ENCODE measurements at places on chromosomes 3 and 15.

GRCh38 chr3:139561255-139561817 lies 21.8 kb upstream of the RBP1 start:
- DNase-seq, result no peak

DNA sequence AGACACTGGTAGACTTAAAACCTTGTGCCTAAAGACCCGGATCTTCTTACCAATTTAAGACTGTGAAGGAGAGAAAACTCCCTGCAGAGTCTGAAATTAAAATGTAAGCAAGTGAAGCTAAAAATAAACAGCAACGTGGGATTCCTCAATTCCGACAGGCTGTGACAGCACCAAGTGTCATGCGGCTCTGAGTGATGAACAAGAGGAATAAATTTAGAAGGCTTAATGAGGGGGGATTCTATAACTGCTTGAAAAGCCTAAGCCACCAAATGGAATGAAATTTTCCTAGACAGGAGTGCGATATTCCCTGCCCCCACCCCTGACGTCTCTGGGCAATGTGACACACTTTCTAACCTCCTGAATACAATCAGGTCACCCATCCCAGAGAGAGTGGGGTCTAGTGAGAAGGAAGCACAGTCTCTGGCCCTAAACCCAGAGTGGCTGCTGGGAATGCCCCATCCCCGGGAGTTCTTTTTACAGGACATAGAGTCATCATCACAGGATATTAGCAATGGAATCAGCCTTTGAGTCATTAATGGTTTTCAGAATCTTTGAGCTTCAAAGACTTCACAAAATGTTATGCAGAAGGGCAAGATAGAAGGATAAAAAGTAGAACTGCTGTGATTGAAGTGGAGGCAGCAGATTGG lies 114.3 kb downstream of the EDEM1 start:
- no peak for DNase-seq

DNA sequence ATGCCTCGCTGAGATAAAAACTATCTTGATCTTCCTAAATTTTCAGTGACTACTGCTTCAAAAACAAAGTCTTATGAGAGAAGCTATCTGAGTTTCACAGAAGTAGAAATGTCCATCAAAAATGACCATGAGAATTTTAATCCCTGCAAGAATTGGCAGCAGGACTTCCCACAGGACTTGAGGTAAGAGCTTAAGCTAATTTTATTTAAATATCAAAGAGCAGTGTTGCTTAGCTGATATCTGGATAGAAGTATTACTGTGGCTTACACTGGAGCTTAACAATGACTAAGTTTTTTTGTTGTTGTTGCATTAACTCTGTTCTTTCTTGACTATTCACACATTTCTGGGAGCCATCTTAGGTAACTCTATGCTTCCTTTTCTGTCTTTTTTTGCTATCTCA lies 60.8 kb upstream of the EPHA3 start:
- DNase-seq, result no peak

- DNase-seq, result no peak
Measured at GRCh38 chr15:89104172-89104564, 15.9 kb downstream of the ABHD2 start.

GRCh38 chr3:170330366-170330765 lies 27.1 kb upstream of the SKIL start:
- DNase-seq, result no peak

DNA sequence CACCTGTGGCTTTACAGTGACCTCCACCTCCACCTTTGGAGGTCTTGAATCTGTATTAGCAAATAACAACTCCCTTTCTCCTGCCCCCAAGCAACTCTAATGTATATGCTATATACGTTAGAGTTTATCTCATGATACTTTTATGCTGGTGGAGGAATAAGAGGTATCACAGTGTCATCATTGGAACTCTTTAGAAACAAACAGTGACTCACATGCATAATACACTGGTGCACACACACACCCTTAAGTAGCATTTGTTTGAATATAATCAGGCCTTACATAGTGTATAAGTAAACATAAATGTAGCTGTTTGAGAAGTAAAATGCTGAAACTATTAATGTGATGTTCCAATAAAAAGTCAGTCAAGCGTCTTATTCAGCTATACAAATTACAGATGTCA lies 280.2 kb upstream of the C2CD4B start:
- no peak for DNase-seq

DNA sequence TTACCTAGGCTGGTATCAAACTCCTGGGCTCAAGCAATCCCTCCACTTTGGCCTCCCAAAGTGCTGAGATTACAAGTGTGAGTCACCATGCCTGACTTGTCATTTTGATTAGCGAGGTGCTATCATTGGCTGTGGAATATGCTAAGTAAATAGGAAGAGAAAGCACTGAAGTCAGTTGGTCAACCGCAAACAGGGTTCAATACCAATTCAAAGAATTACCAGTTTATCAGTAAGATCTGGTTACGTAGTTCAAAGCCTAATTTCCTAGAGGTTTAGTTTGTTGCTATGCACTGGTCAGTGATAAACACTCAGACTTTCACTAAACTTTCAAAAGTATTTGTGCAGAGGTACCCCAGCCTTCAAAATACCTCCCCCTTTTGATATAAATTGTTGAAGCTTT lies 29.5 kb downstream of the GLB1 start:
- DNase-seq, result no peak

DNA sequence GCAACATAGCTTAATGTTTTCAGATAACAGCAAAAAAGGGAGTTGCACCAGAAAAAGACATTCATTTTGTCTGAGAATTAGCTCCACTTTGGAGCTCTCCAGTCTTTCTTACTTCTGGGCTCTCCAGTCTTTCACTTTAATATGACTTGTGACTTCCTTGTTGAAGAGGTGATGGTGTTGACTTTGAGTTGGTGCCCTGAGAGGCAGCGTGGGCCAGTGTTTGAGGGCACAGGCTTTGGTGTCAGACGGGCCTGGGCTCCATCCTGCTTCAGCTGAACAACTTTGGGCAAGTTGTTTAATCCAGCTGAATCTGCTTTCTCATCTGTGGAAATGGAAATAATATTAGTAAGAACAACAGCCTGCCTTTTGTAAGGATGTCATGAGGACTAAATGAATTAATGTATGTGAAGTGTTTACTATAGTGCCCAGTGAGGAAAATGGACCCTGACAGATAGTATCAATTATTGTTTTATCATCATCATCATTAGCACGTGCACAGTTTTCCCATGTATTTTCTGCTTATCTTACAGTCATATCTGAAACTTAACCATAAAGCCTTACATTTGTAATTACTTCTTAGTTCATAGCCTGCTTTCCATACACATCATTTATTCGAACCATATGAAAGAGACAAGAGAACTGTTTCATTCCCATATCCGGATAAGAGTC lies 108.4 kb downstream of the PDE8A start:
- no peak for DNase-seq

- no peak for DNase-seq
Measured at GRCh38 chr3:195517030-195517429, 26.1 kb downstream of the PPP1R2 start.

DNA sequence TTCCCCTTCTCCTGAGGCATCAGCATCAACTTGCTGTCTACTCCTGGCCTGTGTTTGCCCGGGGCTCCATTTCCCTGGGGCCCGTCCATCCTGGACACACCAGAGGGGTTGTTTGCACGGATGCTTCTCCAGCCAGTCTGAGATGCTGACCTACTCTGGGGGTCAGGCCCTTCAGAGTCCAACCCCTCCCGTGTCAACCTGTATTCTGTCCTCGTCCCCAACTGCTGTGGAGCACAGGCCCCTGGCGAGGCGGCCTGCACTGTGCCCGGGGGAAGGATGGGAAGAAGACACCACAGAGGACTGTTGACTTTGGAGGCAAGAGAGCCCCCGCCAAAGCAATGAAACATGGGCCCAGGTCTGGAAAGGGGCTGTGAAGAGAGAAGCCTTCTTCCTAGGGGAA lies 25.8 kb downstream of the ALS2CL start:
- no peak for DNase-seq

DNA sequence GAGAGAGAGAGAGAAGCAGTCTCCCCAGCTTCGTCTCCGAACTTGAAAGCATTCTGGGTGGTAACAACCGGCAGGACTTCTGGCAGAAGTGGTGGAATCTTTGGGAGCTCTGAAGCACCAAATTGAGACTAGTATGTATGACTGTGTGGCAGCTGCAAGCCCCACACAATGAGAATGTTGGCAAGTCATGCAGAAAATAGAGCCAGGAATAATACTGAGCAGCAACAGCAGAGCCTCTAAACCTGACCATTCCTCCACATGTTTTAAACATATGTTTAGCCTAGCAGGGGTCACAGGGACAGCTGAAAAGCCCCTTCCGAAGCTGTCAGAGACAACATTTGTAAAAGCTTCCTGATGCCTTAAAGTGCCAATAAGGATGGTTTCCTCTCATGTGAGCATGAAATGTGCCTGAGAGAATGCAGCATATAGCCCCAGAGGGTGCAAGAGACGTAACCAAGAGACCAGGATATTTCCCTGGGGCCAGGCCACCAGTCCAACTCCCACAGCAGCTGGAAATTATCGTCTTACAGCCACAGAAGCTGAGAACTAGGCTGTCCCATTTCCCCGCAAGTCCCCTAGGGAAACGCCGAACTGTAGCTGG lies 178.6 kb upstream of the CCDC54 start:
- no peak for DNase-seq

DNA sequence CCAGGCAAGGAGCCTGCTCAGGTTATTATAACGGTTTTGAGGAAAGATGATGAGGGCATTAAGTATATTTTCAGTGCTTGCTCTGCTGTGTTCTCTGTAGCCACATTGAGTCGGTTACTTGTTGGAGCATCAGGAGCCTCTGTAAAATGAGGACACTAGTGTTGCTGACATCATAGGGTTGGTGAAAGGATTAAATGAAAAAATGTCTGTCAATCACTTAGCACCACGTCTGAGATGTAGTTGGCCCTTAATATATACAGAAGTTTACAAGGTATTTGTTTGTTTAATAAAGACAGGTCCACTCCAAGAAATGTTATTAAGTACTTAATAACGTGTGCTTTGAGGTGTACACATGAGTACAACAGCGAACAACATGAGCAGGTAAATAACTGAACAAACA lies 735 bp upstream of the SLC25A26 start:
- no peak for DNase-seq

- no peak for DNase-seq
Measured at GRCh38 chr3:16801223-16801622, 83.5 kb upstream of the PLCL2 start.

- DNase-seq, result no peak
Measured at GRCh38 chr3:75235631-75236030, 428.5 kb upstream of the FRG2C start.

GRCh38 chr3:72818905-72819304 lies 29.3 kb downstream of the SHQ1 start:
- DNase-seq, result no peak

- no peak for DNase-seq
Measured at GRCh38 chr3:105802118-105802706, 66.6 kb downstream of the CBLB start.

DNA sequence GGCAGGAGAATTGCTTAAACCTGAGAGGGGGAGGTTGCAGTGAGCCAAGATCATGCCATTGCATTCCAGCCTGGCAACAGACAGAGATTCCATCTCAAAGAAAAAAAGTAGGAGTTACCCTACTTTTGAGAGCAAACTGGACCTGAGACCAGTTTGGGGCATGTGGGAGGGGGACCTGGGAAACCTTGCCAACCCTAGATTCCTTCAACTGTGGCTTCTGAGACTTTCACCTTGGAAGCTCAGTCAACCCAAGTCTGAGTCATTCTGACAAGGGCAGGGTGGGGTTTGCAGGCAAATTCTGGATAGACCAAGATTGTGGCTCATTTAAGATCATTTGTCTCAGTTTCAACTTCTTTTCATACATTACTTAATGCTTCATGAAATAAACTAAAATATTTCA lies 23.8 kb upstream of the SIAH2 start:
- no peak for DNase-seq

DNA sequence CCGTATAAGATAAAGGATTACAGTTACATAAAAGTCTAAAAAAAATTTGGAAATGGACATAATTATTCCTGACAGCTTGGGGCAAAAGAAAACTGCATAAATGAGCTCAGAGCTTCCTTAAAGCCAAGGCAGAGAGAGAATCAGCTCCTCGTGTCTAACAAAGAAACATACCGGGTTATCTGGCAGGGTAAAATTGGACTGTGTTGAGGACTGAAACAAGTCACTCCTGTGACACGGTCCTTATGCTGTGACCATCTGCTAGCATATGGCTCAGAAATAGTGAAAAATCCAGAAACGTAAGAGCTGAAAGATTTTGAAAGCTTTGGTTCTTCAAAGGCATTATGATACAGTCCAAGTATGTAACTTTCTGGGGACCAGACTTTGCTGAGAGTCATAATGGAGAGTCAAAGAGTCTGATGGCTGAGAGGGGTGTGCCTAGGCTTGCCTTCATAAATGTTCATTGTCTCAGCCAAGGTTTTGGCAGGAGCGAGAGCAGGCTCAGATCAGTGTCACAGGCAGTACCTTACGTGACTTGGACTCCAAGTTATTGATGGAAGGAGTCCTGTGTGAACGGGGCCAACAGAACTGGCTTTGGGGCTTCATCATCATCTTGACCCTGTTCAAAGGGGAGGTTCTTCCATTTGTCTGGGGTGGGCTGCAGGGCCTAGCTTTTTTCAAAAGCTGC lies 12.5 kb downstream of the MAP6D1 start:
- no peak for DNase-seq

DNA sequence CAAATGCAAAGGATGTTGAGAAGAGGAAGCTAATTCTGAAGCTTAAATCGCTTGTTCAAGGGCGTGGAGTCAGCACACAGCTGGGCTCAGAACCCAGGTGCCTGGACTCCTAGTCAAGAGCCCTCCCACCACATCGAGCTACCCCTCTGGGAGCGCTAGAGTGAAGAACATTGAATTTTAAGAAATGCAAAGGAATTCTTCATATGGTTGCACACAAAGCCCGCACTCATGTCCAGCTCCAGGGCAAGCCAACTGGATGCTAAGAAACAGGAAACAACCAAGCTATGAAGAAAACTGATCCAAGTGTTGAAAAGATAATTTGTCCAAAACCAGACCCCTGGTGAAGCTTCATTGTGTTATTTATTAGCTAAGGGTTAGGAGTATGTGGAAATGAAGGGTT lies 122.3 kb downstream of the ALDH1A2 start:
- DNase-seq, result no peak

DNA sequence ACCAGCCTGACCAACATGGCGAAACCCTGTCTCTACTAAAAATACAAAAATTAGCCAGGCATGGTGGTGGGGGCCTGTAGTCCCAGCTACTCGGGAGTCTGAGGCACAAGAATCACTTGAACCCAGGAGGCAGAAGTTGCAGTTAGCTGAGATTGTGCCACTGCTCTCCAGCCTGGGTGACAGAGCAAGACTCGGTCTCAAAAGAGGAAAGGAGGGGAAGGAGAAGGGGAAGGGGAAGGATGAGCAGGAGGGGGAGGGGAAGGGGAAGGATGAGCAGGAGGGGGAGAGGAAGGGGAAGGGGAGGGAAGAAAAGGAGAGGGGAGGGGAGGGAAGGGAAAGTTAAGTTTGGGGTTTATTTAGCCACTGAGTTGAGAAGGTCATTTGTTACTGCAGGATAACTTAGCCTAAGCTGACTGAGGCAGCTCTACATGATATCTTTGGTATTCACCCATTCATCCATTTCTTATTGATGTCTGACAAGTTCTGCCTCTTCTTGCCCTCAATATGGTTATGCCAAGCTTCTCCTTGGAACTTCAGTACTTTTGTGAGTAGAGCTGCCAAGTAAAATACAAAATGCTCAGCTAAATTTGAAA lies 15.9 kb upstream of the ABHD2 start:
- DNase-seq, result no peak
